ENCODE measurements at places on chromosomes 6 and 20.

DNA sequence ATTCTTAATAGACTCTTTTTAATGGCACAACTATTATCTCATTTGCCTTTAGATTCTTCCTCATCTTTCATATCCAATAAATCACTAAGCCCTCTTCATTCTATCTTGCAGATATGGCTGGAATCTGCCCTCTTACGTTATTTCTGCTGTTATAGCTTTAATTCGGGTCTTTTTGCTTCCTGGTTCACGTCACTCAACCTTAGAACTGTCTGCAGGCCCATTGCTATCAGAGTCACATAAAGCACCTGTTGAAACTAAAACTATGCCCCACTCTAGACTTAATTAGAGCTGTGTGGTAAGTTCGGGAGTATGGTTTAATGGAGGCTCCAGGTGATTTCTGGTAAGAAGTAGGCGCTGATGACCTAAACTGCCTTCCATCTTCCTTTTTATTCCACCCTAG lies 988 bp downstream of the QRSL1 start:
- no peak for DNase-seq

DNA sequence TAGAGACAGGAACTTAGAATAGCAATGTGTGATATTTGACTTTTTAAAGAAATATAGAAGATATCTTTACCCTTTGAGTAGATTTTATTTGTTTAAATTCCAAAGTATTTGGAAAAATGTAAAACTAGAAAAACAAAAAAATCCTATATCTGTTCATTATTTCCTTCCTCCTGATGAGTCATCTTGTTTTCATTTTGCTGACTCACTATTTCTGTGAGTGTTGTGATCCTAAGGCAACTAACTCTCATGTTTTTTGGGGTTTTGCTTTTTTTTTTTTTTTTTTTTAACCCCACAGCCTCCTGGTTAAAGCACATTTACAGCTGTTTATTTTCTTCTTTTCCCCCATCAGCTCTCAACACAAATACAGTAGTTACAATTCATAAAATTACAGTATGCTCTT lies 37.8 kb upstream of the THEMIS start:
- peak; percentile 67 for DNase-seq

- no peak for DNase-seq
These were observed 62.0 kb downstream of the EZR start for GRCh38 chr6:158756977-158757752.

DNA sequence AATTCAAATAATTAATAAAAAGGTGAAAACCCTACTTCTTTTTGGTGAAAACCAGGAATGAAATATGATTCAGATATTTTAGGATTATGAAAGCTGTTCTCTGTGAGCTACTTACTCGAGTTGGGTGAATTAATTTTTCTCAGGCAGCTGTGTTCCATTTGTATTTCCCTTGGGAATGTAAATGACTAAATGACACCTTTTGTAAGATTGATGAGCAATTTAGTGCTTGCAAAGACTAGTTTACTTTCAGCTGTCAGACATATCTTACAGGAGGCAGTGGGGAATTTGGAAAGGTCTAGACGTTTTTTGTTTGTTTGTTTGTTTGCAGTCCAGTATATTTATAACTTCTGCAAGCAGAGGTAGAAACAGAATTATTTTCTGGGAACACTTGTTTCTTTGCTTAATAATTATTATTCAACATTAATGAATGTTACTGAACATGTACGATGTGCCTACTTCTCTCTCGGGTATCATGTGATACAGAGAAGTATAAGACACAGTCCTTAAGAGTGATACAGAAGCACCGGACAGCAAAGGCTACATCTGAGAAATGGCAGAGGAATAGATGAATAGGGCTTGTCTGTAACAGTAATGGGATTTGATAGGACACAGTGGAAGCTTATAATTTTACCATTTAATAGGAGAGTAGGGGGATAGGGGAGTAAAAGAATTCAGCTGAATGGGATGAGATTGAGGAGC lies 91.3 kb downstream of the AKAP7 start:
- no peak for DNase-seq

DNA sequence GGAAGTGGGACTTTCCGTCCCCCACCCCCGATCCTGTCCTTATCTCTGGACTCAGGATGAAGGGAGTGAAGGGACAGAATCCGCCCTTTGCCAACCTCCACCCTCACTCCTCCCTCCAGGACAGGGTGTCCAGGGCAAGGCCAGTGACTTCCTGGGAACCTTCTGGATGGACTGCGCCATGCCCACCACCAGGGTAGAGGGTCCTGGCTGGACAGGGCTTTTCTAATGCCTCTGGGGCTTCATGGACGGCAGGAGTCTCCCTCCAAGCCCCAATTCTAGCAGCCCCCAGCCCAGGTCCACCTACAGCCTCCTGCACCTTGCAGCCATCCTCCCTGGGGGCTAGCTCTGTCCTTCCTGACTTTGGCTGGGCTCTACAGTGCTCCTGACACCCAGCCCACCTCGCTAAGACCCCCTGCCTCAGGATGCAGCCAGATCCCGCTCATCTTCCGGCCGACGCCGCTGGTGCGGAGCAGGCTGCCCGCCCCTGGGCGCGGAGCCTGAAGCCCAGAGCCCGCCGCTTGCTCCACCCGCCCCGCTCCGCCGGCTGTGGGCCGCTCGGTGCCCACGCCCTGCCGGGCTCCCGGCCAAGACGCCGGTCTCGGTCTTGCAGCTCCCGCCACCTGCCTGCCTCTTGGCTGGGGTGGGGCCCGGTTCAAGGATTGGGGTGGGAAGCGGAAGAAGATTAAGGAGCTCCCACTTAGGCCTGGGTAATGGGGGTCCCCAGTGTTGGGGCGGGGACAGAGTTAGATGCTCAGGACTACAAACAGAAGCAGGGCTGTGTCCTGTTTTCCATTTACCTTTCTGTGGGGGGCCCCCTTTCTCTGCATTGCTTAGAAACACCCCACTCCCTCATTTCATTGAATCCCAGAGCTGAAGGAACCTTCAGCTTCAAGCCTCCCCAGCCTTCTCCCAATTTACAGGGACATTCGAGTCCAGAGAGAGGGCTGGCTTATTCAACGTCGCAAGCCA lies 72.8 kb downstream of the MDGA1 start:
- peak; percentile 30 for DNase-seq

GRCh38 chr6:165999279-165999678 lies 168.4 kb downstream of the TBXT start:
- DNase-seq, result no peak

- peak; percentile 73 for DNase-seq
These were observed 54.4 kb downstream of the PCNA start for GRCh38 chr20:5065166-5065878.

- peak; percentile 87 for DNase-seq
These were observed at the start of gene LPIN3 for GRCh38 chr20:41340327-41341055. LPIN3 (plus strand) TSS chr20:41340821; CDS start chr20:41345804, 4,983 bp downstream.

GRCh38 chr6:44042989-44043478 lies 84.2 kb downstream of the MRPL14 start:
- peak; percentile 55 for DNase-seq

- DNase-seq, result no peak
These were observed 97.7 kb upstream of the IYD start for GRCh38 chr6:150271172-150271500.

DNA sequence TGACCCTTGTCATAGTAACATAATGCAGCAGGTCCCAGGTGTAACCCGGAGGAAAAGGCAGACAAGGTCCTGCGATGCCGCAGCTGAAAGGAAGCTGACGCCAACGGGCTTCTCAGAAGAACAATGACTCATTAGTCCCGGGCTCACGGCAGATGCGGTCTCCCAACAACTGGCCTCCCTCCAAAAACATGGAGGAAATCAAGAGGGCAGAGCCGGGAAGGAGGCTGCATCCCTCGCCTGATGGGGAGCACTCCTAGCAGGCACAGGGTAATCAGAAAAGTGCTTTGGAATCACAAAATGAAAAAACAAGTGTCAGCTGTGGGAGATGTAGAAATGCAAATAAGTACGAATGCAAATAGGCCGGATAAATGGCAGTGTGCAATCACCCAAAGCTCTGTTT lies 165.2 kb upstream of the AGPAT4 start:
- peak; percentile 79 for DNase-seq

DNA sequence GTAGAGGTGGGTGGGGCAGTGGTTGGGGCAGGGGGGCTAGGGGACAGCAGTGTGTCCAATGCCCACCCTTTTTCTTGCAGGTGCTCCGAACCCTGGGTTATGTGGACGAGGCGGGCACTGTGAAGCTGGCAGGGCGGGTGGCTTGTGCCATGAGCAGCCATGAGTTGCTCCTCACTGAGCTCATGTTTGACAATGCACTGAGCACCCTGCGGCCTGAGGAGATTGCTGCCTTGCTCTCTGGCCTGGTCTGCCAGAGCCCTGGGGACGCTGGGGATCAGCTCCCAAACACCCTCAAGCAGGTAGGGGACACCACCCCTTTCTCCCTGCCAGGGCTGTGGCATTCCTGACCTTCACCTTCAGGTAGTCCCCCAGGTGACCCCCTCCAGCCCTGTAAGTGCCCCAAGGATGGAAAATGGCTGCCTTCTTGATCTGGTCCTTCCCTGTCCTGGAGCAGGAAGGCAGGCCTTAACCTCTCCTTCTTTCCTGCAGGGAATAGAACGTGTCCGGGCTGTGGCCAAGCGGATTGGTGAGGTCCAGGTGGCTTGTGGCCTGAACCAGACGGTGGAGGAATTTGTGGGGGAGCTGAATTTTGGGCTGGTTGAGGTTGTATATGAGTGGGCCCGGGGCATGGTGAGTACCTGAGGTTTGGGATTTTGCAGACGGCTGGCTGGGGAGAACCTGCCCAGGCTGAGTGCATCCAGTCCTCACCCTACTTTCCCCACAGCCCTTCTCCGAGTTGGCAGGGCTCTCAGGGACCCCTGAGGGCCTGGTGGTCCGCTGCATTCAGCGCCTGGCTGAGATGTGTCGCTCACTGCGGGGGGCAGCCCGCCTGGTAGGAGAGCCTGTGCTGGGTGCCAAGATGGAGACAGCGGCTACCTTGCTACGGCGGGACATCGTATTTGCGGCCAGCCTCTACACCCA lies 2.9 kb downstream of the DXO start:
- DNase-seq, result no peak

DNA sequence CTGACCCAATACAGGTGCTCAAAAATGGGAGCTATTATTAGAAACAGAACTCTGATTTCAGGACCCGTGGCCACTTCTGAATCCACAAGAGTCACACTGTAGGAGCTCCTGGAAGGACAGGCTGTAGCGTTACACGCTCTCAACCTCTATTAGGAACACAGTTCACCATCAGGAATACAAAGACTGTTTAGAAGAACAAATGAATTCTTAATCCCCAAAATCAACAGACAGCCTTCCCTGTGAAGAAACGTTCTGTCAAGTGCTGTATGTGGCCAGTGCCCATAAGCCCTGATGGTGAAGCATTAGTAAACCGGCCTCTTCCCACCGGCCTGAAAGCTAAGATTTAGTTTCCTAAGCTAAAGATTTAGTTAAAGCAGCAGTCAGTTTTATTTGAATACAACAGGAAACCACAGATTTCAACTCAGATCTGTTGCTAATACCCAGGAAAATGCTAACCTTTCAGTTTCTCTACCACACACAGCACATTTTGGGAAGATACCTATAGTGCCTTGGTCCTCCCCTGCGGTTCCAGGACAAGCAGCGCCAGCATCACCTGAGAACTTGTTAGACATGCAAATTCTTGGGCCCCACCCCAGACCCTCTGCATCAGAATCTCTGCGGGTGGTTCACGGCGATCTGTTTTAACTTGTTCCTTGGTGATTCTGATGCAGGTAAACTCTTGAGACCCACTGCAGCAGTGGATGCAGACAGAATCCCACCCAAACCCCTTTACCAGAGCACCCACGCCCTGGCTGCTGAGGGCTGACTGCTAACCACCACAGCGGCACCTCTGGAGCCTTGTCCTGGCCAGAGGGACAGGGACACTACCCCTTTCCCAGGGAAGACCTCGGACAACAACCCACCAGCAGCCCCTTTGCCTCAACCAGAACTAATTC lies 33.4 kb downstream of the MTRES1 start:
- no peak for DNase-seq

GRCh38 chr6:14889611-14890593 lies 356.0 kb upstream of the JARID2 start:
- no peak for DNase-seq

DNA sequence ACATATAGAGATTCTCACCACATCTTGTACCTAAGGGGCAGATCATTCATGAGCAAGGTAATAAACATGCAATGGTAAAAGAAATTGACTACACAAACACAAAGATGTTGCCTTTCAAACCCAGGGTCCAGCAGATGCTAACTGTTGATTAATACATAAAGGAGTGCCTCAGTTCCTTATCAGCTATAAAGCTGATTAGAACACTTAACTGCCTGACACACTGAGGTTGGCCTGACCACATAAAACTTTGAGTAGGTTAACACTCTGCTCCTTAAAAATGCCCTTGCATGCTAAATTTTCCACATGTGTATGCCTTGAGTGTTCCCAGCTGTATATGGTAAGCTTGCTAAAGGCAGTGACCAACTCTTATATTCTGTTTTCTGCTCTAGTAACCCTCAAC lies 14.9 kb downstream of the CRISP2 start:
- DNase-seq, result no peak

GRCh38 chr6:3636060-3636459 lies 115.5 kb downstream of the PXDC1 start:
- no peak for DNase-seq

- DNase-seq, result no peak
These were observed 182.6 kb downstream of the CDKAL1 start for GRCh38 chr6:20716865-20717264.

DNA sequence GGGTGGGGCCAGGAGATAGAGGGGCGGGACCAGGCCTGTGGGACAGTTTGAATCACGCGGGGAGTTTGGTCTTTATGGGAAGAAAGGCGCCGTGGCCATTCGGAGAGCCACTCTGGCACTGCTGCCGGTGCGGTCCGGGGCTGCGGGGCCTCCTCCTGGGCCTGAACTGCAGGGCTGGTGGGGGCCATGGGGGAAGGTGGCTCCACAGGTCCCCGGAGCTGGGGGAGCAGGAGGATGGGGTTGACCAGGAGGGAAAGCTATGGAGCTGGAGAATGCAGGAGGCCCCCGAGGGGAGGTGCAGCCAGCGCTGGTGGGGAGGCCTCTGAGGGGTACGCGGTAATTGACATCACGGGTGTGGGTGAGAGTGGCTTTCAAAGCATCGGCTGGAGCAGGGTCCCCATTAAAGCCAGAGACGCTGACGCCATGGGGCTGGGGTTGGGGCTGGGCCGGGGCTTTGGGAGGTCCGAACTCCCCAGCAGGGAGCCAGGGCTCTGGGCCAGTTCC lies 1.8 kb upstream of the BHLHE23 start:
- DNase-seq, result no peak

- peak; percentile 13 for DNase-seq
These were observed 99.4 kb downstream of the YTHDF1 start for GRCh38 chr20:63116412-63117106.

- DNase-seq, result no peak
These were observed 26.8 kb downstream of the ZBTB9 start for GRCh38 chr6:33481192-33481591.

- DNase-seq, result peak; percentile 97
These were observed 5.3 kb upstream of the GUCA1B start for GRCh38 chr6:42200035-42200434.

- no peak for DNase-seq
These were observed 121.6 kb upstream of the RALGAPA2 start for GRCh38 chr20:20834008-20834407.

DNA sequence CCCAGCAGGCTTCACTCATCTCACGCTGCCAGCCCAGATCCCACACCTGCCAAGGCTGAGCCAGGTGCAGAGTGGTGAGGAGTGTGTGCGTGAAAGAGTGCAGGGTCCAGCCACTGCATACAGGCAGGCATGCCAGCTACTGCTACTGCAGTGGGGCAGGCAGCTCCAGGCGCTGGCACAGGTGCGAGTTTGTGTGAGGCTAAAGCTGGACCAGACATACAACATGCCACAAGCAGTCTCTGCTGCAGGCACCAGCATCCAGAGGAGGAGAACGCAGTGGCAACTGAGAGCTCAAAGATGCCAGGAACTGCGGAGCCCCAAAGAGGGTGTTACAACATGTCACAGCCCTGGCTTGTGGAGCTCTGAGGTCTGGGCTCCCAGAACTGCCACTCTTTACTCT lies 149.8 kb downstream of the EYS start:
- no peak for DNase-seq

- DNase-seq, result peak; percentile 88
These were observed 24.1 kb upstream of the ARFGEF2 start for GRCh38 chr20:48897305-48898010.
